ENCODE measurements at places on chromosomes 12 and 14. TPM values are rescaled to one million over a fixed set of nuclear protein-coding genes. Genes with fewer than 3 reads are reported as not detected.

Gene DAO
- not detected for total RNA-seq

Gene INHBC
- not detected for total RNA-seq

Gene TIMELESS
- total RNA-seq, result 70.8 TPM

DNA sequence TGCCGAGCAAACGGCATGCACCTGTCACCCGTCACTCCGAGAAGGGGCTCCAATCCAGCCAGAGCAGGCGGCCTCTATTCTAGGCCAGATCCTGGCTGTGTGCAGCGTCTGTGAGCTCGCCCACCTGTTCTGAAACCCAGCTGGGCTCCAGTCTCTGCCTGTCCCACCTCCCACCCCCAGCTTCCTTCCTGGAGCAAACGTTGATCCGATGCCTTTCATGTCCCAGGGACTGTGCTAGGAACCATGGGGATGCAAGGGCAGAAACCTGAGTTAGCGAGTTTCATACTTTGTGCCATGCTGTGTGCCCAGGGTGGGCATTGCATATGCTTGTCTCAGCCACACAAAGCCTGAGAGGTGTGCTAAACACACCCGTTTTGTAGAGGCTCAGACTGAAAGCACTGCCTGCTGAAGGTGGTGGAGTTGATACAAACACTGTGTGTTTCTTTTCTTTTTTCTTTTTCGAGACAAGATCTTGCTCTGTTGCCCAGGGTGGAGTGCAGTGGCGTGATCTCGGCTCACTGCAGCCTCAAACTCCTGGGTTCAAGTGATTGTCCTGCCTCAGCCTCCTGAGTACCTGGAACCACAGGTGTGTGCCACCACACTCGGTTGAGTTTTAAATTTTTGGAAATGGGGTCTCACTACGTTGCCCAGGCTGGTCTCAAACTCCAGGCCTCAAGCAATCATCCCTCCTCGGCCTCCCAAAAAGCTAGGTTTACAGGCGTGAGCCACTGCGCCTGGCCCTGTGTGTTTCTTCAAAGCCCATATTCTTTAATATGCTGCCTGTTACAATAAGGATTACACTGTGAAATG, 84.1 kb upstream of the MED13L start:
- DNase-seq, result peak; percentile 6

- peak; percentile 87 for DNase-seq
Measured at GRCh38 chr12:116194935-116195431, 82.5 kb downstream of the MED13L start.

- no peak for DNase-seq
Measured at GRCh38 chr12:8572507-8572906, 31.8 kb upstream of the CLEC4E start.

- DNase-seq, result no peak
Measured at GRCh38 chr12:95198914-95199313, 18.4 kb downstream of the FGD6 start.

All from activated naive CD4-positive, alpha-beta T cell treated with anti-CD3 and anti-CD28 coated beads for 36 hours (primary cell).